ENCODE measurements at places on chromosomes 4 and X. TPM values are rescaled to one million over a fixed set of nuclear protein-coding genes. Genes with fewer than 3 reads are reported as not detected.

DNA sequence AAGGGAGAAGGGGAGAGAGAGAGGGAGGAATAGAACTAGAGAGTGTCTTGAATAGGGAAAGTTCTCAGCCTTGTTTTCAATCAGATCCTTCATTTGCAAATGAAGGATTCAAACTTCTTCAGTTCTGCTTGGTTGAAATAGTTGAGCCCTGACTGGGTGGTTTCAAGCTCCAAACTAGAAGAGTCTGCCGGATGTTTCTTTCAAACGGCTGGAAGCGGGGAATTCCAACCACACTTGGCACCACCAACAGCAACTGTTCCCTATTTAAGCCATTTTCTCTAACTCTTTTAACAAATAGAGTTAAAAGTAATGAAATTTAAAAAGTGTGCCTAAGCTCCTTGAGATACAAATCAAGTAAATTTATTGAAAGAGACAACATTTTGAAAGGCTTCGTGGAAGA, 67.5 kb upstream of the DDX60 start:
- no peak for DNase-seq

DNA sequence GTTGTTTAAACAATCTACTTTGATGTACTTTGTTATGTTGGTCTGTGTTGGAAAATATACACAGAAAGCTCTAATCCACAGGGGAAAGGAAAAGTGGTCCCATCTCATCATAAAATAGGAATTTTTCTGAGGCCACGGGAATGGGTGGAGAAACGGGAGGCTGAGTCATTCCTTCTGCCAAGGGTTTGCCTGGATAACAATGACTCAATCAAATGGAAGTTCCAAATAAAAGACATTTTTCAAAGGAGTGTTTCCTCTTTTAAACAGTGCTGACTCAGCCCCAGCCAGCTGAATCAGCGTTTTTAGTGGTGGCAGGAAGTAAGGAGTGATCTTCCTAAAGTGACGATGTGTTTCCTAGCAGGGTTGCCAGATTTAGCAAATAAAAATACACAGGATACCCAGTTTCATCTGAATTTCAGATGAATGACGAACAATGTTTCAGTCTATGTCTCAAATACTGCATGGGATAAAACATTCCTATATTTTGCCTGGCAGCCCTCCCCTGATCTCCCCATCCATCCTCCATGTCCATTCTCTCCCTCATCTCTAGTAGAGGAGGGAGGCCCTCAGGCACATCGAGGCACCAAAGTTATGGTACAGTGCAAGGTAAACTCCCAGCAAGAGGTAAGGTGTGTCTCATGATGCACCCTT, 345.4 kb upstream of the GATB start:
- no peak for DNase-seq

- peak; percentile 23 for DNase-seq
Measured at GRCh38 chr4:118076958-118077766, 42.9 kb downstream of the NDST3 start.

DNA sequence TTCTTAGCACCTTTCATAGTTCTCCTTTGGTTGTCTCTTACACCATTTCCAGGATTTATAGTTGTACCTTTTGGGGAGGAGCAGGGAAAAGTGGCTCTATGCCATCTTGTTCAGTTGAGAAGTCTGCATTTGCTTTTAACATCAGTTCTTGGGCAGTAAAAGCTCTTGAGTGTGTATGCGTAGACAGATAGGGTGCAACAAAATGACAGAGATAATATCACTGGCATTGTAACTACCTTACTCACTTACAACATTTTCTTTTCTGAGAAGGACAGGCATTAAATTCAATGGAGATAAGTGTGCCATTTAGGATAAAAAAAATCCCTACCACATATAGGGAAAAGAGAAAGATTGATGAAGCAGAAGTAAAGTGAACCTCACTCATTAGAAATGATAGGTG, 38.9 kb downstream of the ADGRG4 start:
- DNase-seq = no peak

DNA sequence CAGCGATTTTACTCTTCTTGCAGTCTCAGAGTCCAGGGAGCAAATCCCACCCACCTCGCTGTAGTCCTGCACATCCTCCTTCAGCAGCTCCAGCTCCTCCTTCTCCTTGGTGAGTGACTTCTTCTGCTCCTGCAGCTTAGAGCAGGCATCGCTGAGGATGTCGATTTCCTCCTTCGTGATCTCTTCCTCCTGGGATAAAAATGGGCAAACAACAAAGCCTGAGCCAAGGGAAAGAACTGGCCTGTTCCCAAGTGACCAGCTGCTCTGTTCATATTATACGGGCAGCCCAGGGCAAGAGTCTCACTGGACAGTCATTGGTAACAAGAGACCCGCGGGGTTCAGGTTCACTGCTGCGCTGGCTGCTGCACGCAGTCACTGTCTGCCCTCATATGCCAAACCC, 26.2 kb downstream of the FGFR3 start:
- DNase-seq = no peak

GRCh38 chrX:103347682-103348397, 8.5 kb upstream of the TCEAL9 start:
- DNase-seq = no peak

GRCh38 chr4:112739442-112739841, 102.5 kb downstream of the LARP7 start:
- no peak for DNase-seq

- DNase-seq = no peak
Measured at GRCh38 chrX:38044701-38045100, 38.3 kb downstream of the SYTL5 start.

DNA sequence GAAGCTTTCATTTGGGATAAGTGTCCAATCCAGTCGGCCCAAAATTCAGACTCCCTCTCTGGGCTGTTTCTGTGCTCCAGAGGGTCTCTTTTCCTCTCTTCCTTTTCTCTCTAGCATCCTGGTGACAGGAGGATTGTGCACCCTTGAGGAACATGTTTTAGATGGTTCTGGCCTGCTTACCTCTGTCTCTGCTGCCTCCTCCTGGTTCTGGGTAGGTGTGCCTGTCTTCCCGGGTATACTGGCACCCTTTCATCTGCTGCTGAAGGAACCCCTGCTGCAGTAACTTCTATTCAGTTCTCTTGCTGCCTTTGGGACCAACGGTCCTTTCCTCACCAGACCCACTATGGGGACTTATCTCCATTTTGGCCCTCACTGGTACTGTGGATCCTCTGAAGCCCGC, 53.2 kb downstream of the HMGB2 start:
- DNase-seq = no peak

- DNase-seq = no peak
Measured at GRCh38 chrX:130909469-130910136, 6.6 kb upstream of the ENOX2 start.

GRCh38 chr4:158996669-158997074, 106.2 kb upstream of the RAPGEF2 start:
- no peak for DNase-seq

GRCh38 chrX:18617407-18617750, 54.5 kb downstream of the RS1 start:
- DNase-seq = no peak

DNA sequence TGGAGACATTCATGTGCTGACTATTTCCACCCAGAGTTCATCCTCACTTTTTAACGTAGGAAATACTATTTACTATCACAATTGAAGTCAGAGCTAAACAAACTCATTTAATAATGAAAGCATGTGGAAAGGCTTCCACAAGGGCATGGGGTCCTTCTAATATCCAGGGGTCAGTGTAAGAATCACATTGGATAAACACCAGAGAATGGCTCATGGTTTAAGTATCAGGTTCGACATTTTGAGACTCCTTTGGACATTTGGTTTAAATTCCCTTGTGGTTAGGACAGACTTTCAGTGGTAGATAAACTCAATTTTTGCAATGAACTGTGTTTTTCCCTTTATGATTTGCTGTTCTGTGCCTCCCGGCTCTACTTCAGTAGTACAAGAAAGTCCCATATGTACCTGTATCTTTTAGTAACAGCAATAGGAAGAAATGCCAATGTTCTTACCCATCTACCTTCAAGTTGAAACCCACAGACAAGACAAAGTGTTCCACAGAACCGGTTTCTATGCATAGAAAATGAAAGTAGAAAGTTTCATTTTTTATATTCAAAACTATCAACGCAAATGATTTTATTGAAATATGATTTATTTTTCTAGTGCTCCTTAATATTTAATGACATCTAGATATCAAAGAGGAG, 589.0 kb upstream of the FAM241A start:
- no peak for DNase-seq

DNA sequence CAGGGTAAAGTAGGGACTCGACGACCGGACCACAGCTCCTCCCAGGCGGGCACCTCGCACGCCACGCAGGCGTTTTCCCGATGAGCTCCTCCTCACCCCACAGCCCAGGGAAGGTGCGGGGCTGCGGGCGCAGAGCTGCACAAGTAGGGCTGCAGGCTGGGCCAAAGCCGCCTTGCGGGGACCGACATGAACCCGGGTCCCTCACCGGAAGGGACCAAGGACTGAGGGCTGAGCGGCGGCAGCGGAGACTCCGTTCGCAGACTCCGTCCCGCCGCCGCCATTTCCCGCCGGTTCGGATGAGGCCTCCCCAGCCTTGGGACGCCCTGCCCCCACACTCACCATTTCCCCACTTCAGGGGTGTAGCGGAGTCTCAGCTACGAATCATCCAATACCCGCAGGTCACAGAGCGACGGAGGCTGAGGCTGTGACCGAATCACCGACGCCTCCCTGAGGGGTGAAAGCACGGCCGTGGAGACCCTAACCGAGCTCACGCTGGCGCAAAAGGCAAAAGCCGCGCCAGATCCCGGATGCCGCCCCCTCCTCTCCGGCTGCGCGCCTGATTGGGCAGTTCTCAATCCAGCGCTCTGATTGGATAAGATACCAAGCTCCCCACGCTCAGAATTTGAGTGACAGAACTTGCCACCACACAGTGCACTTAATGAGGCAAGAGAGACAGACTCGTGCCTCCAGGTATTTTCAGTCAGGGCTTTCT, at the start of gene ZNF732:
Gene ZNF732 (minus strand): TSS at position 506 of the 712 bp plus-strand sequence. CDS start 164 bp downstream, at position 342.
- DNase-seq = peak; percentile 31

DNA sequence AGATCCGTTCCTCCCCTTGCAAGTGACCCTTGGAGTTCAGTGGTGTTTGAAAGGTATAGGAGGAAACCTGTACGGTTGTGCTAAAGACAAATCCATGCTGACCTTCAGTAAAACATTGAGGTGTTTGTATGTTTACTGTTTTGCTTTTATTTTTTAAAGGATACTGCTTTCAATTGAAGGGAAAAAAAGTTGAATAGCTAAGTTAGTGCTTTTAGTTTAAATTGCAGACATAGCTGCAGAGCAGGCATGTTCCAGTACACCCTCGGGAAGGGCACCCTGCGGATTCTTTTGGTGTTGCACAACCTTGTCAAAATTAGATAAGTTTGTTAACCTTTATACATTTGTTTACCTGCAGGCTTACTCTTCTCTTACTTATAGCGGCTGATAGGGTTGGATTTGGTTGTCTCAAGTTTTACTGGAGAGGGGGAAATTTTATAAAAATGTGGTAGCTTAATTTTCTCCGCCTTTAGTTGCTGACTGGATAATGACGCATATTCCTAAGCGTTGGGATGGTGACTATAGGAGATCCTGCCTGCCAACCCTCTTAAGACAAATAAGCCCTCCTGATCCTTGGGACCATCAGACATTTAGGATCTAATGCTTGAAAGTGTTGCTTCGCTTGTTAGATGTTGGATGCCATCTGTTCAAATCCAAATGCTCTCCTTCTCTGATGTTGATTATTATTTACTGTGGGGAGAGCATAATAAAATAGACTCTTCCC, 2.0 kb downstream of the RAPGEF2 start:
- no peak for DNase-seq

- DNase-seq = no peak
Measured at GRCh38 chr4:40314951-40315350, 20.2 kb upstream of the CHRNA9 start.

- no peak for DNase-seq
Measured at GRCh38 chr4:78584863-78585547, 33.4 kb downstream of the ANXA3 start.

GRCh38 chr4:153971899-153972298, 183.0 kb upstream of the SFRP2 start:
- DNase-seq = no peak

GRCh38 chr4:123812066-123812390, 415.4 kb downstream of the SPRY1 start:
- DNase-seq = no peak

DNA sequence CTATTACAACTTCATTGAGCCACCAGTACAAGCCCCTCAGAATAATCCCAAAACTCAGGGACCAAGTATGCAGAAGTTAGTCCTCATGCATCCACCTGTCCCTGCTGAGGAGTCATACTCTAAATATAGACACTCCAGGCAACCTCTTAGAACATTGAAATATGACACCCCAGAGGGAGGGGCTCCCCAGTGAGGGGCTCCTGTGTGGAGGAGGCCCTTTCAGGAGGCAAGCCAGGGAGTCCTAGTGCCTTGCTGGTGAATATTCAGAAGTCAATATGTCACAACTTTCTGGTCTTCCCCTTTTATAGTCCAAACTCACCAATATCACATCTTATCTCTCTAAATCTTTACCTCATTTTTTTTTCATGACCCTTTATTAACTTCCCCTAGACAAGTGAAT, 1.6 kb upstream of the ARMCX6 start:
- DNase-seq = no peak

DNA sequence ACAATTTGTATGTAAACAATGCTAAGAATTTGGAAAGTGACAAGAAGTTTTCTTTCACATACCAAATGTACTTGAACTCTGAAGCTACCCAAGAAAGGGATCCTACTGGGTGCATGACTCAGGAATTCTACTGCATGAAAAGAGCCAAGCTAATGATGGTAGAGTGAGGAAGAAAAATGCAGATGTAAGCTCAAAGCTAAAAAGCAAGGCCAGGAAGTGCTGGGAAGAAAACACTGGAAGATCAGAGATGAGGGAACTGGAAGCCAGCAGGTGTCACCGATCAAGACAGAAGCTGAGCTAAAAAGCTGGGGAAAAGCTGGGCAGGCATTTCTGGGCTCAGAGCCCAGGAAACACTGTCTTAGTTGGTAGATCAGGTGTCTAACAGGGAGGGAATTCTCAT, 449.1 kb downstream of the NKX6-1 start:
- DNase-seq = no peak

DNA sequence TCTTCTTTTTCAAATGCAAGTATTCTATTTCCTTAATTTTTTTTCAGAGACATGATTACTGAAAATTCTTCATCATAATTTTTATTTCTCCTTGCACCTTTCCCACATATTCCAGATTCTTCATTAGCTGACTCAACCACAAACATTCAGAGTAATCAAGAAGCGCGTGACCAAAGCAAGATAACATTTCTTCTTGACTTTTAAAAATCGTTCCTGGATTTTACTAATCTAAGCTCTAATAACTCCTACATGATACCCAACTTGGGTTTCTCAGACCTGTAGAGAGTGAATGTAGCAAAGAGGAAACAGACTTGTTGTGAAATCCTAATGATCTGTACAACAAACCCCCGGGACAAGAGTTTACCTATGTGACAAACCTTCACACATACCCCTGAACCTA, 615.0 kb downstream of the TMA16 start:
- DNase-seq = no peak

- no peak for DNase-seq
Measured at GRCh38 chrX:125727117-125727516, 407.4 kb downstream of the TEX13C start.

- no peak for DNase-seq
Measured at GRCh38 chr4:27308379-27308778, 447.7 kb downstream of the STIM2 start.

The ARHGAP10 gene
- 6.6 TPM for total RNA-seq

The CXorf49 gene
- total RNA-seq = not detected

The DCAF4L1 gene
- total RNA-seq = 0.22 TPM

The CA5B gene
- 23.4 TPM for total RNA-seq

The PNMA5 gene
- total RNA-seq = 0.17 TPM

The CLCN5 gene
- 2.6 TPM for total RNA-seq

The TMEM47 gene
- not detected for total RNA-seq

The NXF3 gene
- not detected for total RNA-seq

The ARMCX2 gene
- 10.9 TPM for total RNA-seq

The CT45A5 gene
- total RNA-seq = not detected

The UCP1 gene
- not detected for total RNA-seq

The JADE3 gene
- total RNA-seq = 0.26 TPM

The MTMR8 gene
- 3.5 TPM for total RNA-seq

The POLN gene
- 2.4 TPM for total RNA-seq

The AKAP14 gene
- total RNA-seq = not detected

All from activated naive CD8-positive, alpha-beta T cell treated with anti-CD3 and anti-CD28 coated beads, Interleukin-2, amount 10 ng/mL, durations not matched to agents 7 days and 5 days (primary cell).